ENCODE measurements at places on chromosomes 16 and 17.

GRCh38 chr16:3085868-3086595 lies 13.1 kb downstream of the ZSCAN10 start:
- DNase-seq = no peak

DNA sequence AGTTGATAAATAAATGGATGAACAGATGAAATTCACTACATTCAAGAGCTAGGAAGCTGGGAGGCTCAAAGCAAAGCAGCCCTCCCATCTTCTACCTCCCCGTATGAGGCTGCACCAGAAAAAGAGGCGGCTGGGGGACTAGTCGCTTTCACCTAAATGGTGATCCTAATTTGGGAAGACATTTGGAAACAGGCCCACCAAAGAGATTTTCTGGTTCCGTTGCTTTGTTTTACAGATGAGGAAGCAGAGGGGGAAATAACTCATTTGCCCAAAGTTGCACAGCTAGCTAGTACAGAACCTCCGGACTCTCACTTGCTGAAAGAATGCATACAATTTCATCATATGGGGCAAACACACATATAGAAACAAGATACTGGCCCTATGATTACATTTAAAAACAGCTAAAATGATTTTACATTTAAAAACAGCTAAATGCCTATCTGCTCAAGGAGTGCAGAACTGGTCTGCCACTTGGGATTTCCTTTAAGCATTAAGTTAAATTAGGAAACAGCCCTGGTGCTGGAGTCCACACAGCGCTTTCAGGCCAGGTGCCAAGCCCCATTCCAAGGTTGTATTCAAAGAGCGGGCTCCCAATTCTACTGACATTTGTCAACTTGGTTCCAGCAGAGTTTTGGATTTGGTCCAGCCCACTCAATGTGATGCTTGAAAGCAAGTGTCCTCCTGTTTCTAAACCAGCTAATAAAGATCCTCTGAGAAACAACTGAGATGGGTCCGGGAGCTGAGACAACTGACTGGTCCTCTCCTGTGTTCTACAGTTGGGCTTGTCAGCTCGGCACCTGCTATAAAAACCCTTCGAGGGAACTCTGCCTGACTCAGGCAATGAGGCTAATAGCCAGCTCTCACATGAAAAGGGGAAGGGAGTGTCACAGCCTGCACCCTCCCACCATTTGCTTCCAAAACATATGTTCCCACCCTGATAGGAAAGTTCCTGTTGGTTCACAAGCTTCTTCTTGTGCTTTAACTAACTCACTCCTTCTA lies 11.7 kb downstream of the ERN1 start:
- no peak for DNase-seq

GRCh38 chr17:78993241-78993956 lies 13.7 kb upstream of the LGALS3BP start:
- peak; percentile 72 for DNase-seq

DNA sequence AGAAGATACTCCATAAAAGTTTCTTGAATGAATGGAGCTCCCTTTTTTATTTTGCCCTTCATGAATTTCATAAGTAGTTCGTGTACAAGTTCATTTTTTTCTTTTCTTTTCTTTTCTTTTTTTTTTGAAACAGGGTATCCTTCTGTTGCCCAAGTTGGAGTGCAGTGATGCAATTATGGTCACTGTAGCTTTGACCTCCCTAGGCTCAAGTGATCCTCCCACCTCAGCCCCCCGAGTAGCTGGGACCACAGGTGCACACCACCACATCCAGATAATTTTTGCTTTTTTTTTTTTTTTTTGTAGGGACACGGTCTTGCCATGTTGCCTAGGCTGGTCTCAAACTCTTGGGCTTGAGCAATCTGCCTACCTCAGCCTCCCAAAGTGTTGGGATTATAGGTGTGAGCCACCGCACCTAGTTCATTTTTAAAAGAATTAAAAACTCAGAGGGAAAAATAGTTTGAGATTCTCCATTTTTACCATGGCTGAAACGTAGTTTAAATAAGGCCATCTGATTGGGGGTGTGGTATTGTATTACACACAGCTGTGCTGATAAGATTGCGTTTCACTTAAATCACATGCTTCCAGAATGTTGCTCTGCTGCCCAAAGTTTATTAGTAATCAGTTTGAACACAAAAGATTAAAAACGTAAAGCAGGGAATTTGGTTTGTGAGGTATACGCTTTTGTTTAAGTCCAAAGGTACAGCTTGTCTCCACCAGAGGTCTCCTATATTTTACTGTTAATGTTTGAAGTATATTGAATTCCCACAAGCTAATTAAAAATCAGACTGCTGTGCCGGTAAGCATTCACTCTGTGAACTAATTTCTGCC lies 154.1 kb downstream of the SOCS1 start:
- no peak for DNase-seq

GRCh38 chr17:80902963-80903611 lies 88.6 kb upstream of the CHMP6 start:
- no peak for DNase-seq

GRCh38 chr17:921161-921560 lies 58.4 kb downstream of the NXN start:
- no peak for DNase-seq
